ENCODE measurements at places on chromosomes 7 and 10.
A peak's percentile ranks its signal among the peaks of the same experiment; 100 is the strongest.

GRCh38 chr10:17645621-17646345 lies 1.8 kb downstream of the STAM start:
- DNase-seq: no peak

DNA sequence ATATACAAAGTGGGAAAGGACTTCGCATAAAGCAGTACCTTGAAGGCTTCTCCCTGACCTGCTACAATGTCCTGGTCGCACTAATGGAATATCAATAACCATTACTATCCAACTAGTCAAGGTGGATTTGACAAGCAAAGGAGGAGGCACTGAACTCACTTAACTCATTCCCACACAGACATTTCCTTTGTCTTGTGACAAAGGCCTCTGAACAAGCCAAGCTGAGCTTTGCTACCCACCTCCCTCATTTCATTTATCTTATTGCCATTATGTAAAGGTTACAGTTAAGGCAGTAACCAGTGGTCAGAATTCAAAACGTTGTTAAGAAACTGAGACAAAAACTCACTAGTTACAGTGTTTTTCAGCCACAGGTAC lies 7.3 kb downstream of the ELMO1 start:
- DNase-seq: no peak

DNA sequence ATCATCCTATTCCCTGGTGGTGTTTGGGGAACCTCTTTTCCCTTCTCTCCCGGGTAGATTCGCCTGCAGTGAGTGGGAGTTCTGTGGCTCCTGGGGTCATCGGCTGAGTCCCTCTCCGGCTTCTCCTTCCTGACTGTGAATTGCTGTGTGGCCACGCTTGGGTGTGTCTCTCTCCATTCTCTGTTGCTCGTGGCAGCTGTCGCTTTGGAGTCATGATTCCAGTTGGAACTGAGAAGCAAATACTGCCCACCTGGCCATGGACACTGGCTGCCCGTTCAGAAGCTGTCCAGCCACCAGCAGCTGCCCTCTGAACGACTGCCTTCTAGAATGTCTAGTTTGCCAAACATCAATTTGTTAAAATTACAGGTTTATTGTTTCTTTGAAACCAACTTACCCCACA lies 23.1 kb upstream of the PITRM1 start:
- no peak for DNase-seq

DNA sequence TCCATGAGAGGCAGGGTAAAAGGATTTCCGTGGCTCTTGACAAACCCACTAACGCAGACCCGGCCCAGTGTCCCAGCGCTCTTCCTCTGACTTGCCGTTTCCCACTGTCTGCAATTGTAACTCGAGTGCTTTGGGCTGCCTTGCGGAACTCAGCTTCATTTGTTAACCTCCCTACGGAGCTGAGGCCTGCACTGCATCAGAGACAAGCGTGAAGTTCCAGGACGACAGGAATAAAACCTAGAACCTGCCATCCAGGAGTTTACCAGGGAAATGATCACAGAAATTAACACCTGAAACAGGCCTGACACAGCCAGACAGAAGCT lies 76.2 kb downstream of the SFMBT2 start:
- DNase-seq: no peak

DNA sequence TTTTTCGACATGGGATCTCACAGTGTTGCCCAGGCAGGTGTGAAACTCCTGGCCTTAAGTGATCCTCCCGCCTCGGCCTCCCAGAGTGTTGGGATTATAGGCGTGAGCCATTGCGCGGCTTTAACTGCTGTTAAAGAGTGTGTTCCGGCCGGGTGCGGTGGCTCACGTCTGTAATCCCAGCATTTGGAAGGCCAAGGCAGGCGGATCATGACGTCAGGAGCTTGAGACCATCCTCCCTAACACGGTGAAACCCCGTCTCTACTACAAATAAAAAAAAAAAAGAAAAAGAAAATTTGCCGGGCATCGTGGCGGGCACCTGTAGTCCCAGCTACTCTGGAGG lies 1.1 kb downstream of the RABGEF1 start:
- no peak for DNase-seq

DNA sequence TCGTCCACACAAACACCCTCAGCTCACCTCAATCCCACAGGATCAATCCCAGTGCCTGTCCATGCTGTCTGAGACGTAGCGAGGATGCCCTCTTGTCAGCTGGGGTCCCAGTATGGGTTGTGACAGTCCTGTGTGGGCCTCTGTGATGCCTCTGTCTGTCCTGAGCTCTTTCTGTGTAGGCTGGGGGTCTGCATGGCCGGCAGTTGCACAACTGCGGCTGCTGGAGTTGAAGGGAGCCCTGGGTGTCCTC lies 12.4 kb downstream of the ANTXRL start:
- DNase-seq: no peak

GRCh38 chr7:31336202-31337001 lies 4.1 kb downstream of the NEUROD6 start:
- DNase-seq: no peak

- DNase-seq: peak; percentile 8
Measured at GRCh38 chr10:17394854-17395253, 59.5 kb downstream of the ST8SIA6 start.

DNA sequence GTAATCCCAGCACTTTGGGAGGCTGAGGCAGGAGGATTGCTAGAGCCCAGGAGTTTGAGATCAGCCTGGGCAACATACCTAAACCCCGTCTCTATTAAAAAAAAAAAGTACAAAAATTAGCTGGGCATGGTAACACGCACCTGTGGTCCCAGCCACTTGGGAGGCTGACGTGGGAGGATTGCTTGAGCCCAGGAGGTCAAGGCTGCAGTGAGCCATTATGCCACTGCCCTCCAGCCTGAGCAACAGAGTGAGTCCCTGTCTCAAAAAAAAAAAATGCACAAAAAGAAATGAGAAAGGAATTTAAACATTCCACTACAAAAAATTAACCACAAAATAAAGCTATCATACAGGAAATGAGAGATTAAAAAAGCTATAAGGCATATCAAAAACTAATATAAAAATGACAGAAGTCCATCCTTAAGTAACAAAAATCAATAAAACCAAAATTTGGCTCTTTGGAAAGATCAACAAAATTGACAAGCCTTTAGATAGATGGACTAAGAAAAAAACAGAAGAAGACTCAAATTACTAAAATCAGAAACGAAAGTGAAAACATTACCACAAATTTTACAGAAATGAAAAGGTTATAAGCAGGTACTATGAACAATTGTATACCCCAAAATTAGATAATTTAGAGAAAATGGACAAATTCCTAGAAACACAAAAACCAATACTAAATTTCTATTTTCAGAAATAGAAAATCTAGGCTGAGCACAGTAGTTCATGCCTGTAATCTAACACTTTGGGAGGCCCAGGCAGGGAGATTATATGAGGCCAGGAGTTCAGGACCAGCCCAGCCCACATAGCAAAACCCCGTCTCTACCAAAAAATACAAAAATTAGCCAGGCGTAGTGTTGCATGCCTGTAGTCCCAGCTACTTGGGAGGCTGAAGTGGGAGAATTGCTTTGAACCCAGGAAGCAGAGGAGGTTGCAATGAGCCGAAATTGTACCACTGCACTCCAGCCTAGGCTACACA lies 42.4 kb upstream of the NANOS1 start:
- DNase-seq: no peak

GRCh38 chr10:16867556-16867955 lies 50.3 kb upstream of the RSU1 start:
- DNase-seq: no peak

- no peak for DNase-seq
Measured at GRCh38 chr10:69220507-69220906, 375 bp downstream of the HKDC1 start.

DNA sequence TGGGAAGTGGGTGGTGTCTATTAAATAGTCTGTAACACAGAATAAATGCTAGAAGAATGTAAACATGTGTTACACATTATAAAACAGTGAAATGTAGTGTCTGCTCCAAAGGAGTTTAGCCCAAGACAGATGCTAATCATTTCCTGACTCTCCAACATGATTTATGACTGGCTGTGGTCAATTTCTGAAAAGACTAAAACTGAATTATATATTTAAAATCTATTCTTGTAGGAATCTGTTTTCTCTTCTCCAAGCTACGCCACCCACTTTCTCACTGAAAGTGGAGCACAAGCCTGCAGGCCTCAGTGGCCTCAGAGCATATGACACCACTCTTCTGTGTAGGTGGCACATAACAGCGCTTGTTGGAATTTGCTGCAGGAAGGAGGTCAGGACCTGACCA lies 44.4 kb downstream of the CTTNBP2 start:
- DNase-seq: no peak

DNA sequence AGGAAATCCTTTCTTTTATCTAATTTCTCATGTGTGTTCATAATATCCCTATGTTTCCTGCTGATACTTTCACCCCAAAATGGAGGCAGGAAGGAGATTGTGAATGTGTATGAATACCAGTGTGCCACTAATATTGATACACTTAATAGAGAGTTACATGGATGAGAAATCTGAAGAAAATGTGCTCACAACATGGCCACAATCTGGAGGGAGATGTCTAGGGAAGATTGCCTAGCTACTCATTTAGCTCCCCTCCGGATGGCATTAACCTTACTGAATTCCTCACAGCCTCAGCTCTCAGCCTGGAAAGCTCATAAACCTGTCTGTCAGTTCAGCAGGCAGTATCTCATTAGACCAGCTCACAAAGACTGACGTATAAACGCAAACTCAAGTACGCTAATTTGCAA lies 23.4 kb upstream of the DMTF1 start:
- DNase-seq: no peak

DNA sequence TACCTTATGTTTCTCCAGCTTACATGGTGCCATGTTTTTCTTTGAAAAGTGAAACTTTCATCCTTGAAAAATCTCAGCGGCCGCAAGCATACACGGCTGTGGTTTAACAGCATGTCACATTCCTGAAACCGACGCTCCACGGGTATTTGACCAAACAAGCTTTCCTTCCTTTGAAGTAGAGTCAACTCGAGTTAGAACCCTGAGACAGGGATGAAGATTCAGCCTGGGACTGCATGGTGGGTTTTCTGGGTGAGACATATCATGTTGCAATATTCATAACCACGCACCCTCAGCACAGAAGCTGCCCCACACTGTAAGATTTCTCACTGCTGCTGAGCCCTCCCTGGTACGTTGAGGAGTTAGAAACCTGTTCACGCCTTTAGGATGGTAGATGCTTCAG lies 8.1 kb downstream of the CYP26A1 start:
- DNase-seq: no peak

GRCh38 chr10:70748801-70749573 lies 36.2 kb downstream of the TBATA start:
- DNase-seq: no peak

DNA sequence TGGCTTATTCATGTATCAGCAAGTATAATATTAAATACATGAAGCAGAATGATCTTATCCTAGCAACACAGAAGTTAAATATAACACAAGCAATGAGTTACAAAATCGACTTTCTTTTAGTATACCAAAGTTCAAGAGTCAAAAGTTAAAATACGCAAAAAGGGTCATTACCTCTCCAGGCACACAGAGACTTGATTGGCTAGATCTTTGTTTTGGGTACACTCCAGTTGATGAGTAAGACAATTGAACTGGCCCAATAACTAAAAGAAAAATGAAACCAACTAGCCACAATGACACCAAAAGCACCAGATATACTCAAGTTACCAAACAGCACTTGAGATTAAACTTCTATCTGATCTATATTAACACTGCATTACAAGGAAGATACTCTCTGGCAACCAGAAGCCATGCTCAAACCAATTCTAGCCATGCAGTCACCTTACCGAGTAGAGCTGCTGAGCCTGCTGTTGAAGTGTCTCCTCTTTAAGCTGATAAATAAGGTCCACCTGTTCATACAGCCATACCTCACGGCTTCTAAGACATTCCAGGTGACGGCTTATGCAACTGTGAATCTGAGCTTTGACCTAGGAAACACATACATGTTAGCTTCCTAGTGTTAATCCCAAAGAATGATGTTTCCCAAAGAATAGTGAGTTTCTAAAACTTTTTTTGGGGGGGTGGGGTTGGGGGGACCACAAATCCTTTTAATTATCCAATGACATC lies 15.6 kb downstream of the NCOA4 start:
- DNase-seq: peak; percentile 10

- no peak for DNase-seq
Measured at GRCh38 chr7:110051372-110051771, 1039.6 kb upstream of the LRRN3 start.

DNA sequence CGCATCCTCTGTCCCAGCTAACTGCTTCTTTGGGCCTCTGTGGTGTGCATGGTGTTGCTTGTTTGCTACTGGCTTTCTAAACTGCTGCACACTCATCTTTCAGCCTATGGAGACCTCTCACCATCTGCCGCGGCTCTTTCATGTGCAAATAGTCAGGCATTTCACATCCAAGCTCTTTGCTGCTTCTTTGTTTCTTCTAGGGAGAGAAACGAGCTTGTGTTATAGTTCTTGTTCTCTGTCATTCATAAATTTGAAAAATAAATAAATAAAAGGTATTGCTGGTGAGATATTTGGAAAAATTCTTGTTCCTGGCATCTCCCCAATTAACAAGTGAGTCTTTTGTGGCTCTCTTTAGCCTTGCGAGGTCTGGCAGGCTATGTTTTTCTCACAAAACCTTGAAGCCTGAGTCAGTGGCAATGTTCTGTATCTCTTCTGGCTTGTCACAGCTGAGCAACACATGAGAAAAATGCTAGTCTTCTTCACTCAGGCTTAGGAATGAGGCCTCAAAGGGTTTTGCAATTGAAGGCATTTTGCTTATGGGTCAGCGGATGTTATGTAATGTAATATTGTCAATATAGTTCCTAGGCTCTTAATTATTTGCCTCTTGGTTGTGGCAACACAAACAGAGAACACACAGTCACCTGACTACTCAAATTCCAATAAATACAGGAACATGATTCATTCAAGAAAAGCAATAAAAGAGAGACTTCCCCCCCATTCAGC lies 274.0 kb downstream of the FRMD4A start:
- DNase-seq: no peak

DNA sequence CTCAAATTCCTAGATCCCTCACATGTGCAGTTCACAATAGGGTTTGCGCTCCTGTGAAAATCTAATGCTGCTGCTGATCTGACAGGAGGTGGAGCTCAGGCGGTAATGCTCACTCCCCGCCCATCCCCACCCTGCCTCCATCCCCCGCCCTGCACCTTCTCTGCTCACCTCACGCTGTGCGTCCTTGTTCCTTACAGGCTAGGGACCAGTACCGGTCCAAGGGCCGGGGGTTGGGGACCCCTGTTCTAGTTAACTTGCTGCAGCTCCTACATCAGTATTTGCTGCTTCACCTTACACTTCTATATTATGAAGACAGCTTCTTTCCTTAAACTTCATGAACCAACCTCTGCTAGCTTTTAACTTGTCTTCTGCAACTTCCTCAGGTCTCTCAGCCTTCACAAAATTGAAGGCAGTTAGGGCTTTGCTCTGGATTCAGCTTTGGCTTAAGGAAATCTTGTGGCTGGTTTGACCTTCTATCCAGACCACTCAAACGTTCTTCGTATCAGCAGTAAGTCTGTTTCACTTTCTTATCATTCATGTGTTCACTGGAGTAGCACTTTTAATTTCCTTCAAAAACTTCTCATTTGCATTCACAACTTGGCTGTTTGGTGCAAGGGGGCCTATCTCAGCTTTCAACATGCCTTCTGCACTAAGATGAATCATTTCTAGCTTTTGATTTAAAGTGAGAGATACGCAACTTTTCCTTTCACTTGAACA lies 1.7 kb upstream of the TNKS2 start:
- peak; percentile 30 for DNase-seq

Data from suppressor macrophage treated with lipopolysaccharide for 1 hour (primary cell).